ENCODE measurements at places on chromosomes 1 and 21. TPM values are rescaled to one million over a fixed set of nuclear protein-coding genes. Genes with fewer than 3 reads are reported as not detected.

DNA sequence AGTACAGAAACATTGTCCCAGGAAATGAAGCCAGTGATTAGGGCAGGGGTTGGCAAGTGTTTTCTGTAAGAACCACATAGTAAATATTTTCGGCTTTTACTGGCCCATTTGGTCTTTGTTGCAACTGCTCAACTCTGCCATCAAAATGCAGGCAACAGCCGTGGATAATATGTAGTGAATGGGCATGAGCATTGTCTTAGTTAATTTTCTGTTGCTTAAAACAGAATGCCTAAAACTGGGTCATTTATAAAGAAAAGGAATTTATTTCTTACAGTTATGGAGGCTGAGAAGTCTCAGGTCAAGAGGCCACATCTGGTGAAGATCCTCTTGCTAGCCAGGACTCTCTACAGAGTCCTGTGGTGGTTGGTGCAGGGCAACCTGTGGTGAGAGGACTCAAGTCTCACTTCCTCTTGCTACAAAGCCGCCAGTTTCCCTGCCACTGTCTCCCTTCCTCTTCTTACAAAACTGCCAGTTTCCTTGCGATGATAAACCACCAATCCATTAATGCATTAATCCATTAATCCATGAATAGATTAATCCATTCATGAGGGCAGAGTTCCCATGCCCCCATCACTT, 166.4 kb downstream of the PSMG1 start:
- no peak for DNase-seq

GRCh38 chr1:84721152-84721551, 30.9 kb upstream of the SSX2IP start:
- DNase-seq, result no peak

The COL18A1 gene
- 116 TPM for polyA plus RNA-seq

DNA sequence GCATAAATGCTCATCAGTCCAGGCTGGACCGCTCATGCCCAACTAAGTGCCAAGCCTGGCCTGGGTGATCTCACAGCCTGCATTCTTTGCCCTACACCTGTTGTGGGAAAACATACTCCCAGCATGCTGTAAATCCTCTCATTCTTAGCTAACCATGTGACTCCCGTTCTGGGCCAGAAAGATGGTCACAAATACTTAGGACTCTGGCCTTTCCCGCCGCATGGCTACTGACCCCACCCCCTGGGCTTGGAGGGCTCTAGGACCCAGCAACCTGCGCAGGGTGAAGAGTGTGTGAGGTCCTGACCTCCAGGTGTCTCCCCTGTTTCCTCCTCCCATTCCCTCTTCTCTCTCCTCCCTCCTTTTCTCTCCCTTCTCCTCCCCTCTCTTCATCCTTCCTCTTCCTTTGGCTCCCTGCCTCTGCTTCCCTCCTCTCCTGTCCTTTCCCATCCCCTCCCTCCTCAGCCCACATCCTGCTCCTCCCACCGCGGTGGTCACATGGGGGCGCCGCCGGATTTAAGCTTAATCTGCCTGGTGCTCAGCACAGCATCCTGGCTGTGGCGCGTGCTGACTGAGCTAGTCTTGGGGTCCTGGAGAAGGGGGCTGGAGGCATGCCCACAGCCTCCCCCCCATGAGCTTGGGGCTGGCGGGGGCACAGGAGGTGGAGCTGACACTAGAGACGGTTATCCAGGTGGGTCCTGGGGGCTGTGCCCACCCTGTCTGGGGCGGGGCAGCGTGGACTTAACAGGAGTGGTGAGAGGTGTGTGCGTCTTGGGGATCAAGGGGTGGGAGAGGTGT, at the start of gene CROCC:
Gene CROCC (plus strand): TSS at position 541 of the 795 bp plus-strand sequence. CDS start 88 bp downstream, at position 629.
- DNase-seq, result no peak

The LCE6A gene
- not detected for polyA plus RNA-seq

The MYOG gene
- 372 TPM for polyA plus RNA-seq

DNA sequence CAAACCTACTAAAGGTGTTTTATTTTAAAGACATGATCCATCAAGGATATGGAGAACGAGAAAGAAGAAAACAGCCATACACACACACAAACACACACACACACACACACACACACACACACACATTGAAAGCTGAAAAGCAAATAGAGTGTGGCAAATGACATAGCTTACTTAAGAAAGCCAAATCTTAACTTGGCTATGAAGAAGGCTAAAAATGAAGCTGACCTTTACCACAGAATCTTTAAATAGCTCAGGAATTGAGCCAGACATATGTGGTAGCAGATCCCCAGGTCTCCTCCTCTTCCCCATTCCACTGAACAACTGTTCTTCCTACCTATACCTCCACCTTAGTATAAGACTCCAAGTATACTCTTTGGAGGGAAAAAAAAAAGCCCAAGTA, 185.6 kb downstream of the CLEC20A start:
- DNase-seq, result peak; percentile 12

DNA sequence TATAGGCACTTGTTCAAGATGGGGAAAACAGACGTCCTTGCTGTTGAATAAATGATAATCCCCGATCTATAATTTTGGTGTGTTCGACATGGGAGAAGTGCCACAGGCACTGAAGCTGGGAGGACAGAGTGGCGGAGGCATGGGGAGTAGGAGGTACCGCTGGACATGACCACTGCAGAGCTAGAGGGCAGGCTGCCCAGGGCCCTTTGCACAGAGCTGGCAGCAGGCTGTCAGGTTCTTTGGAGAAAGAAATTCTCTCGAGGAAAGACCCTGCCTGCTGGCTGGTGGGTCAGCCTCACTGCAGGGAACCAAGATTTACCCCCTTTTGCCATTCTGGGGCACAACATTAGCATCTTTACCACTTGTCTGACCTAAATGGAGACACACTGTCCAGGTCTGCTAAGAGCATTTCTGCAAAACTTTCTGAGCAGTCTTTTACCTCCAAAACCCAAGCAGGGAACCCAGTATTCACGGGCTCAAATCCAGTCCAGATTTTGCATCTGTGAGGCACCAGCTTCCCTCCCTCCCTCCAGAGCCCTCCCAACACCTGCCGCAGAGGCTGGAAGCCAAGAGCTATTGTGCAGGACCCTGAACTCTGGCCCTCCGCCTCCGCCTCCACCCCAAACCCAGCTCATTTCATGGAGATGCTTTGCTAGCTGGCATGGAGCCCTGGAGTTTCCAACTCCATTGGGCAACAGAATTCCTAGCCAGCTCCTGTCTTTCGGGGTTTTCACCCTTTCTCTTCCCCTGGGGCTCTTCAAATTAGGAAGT, 142.3 kb downstream of the PLXNA2 start:
- peak; percentile 70 for DNase-seq

GRCh38 chr1:199298825-199299224, 660.0 kb downstream of the PTPRC start:
- DNase-seq, result no peak

The NAXE gene
- polyA plus RNA-seq, result 23.5 TPM

The HRNR gene
- polyA plus RNA-seq, result 0.04 TPM

The TFAP2E gene
- polyA plus RNA-seq, result 1.5 TPM

GRCh38 chr1:221644663-221645258, 97.1 kb downstream of the DUSP10 start:
- no peak for DNase-seq

DNA sequence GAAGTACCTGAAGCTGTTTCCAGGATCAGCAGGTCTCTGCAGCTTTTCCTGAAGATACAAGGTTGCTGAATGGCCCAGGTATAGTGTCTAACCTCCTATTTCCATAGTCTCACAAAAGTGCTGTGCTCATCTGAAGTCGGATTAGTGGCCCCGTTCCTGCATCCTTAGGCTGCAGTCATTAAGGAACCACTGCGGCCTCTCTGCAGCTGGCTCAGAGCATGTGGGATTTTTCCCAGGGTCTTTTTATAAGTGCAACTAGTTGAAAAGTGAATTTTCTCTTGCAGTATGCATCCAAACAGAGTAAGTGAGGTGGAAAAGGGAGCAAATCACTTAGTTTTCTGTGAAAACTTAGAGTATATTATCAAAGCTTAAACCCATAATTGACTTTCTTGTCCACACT, 565.3 kb upstream of the NEGR1 start:
- DNase-seq, result peak; percentile 40

The AGBL4 gene
- polyA plus RNA-seq, result 0.31 TPM

DNA sequence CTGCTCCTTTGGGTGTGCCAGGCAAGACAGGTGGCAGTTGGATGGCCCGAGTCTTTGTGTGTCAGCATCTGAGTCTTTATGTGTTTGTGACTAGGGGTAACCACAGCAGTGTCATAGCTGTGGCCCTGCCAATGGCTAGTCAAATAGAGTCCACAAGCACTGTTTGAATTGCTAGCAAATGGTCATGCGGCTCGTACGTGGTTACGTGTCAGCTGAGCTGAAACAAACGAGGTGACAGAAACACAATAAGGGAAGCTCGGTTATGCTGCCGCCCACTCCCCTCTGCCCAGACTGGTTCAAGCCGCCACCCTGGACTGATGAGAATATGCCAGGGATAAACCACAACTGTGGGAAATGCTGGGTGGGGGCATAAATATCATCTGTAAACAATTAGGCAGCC, 174.3 kb upstream of the LMO4 start:
- DNase-seq, result no peak

DNA sequence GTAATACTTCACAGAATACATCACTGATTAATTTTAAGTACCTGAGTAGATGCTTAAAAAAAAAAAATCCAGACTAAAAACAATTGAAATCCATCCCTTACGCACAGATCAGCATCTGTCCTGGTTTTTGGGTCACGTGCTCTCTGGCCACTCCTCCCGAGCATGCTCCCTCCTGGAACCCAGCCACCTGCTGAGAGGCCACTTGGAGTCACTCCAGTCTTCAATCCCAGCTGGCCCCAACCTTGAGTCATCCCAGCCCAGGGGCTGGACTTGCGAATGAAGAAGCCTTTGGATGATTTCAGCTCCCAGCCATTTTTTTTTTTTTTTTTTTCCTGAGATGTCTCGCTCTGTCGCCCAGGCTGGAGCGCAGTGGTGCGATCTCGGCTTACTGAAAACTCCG, 8.9 kb downstream of the MAP1LC3C start:
- peak; percentile 91 for DNase-seq

- DNase-seq, result peak; percentile 44
Measured at GRCh38 chr1:46394108-46394871, at the start of gene FAAH. TSS of gene FAAH (plus strand) at chr1:46394317. CDS start at chr1:46394349, 32 bp downstream.

DNA sequence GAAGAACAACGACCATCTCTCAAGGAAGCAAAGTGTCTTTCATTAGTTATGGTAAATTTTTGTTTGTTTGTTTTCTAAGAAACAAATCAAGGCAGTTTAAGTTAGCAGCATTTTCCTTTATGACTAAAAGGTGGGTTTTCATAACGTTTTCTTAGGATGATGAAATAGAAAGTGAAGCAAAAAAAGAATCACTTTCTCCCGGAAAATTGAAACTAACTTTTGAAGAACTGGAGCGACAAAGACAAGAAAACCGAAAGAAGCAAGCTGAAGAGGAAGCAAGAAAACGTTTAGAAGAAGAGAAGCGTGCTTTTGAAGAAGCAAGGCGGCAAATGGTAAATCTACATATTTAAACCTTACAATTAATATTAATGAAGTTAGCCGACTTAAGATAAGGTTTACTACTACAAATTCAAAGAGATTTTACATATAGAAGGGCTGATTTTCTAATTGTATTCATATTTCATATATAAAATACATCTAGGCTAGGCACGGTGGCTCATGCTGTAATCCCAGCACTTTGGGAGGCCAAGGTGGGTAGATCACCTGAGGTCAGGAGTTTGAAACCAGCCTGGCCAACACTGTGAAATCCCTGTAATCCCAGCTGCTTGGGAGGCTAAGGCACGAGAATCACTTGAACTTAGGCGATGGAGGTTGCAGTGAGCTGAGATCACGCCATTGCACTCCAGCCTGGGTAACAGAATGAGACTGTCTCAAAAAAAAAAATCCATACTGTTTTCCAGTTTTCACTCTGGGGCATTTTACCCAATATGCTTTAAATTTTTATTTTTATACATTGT, 38.3 kb downstream of the NEXN start:
- DNase-seq, result no peak

DNA sequence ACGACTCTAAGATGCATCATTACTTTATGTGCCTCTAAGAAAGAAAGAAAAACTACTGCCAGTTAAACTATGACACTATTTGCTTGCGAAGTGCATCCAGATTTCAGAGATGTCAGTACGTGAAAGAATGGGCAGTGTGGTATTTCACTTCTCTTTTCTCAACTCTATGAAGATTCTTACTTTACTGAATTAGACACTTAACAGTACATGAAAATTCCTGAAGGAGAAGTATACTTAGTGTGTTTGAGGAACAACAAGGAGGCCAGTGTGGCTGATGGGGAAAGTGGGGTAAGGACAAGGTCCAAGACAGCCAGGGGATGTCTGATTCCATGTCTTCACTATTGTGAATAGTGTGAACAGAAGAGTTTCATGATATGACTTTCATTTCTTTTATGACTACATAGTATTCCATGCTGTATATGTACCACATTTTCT, 53.9 kb upstream of the HSD17B7 start:
- DNase-seq, result no peak

The GJA9 gene
- polyA plus RNA-seq, result not detected

Data from muscle of back (tissue), 13 donors.